ENCODE measurements at places on chromosomes 11 and 22.

GRCh38 chr22:24494528-24495364 lies at the start of gene UPB1:
Gene UPB1 (plus strand): TSS chr22:24495332. CDS start chr22:24495404, 72 bp downstream.
- DNase-seq = peak; percentile 71

DNA sequence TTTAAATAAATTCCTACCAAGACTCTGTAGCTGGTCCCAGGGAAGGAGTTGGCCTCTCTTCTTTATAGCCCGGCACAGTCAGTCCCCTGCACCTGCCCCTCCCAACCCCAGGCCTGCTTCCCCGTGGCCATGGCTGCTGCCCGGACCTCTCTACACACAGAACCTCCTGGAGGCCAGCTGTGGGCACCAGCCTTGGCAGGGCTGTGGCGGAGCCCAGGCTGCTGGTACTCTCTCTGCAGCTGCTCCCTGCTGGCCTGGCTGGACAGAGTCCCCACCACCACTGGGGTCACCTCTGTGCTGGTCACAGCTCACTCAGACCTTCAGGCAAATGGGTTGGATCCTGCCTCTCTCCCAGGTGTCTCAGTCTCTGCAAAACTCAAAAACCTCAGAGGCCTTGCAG lies 69.3 kb downstream of the LRP5 start:
- no peak for DNase-seq

GRCh38 chr22:27122574-27122973 lies 465.2 kb downstream of the MIAT start:
- no peak for DNase-seq

DNA sequence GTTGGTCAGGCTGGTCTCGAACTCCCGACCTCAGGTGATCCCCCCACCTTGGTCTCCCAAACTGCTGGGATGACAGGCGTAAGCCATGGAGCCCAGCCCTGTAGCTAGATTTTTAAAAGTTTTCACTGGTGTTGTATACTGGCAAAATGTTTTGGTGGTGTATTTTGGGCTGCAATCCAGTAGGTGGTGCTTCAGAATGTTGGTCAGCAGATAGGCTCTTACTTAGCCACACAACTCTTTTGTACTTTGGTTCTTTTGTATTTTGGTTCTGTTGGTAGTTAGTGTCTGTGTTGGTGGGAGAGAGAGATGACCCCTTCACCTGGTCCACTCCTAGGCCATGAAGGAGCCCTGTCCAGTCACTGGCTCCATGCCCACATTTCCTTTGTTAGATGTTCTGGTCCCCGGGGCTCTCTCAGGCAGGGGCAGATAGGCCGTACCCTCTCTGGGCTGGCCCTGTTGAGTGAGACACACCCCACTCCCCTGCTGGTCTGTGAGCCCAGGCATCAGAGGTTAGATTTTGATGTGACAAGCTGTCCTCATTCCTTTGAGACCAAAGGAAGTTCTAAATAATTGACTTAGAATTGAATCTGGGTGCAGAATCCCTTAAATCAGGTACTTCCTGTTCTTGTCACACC lies 123.8 kb downstream of the DDX10 start:
- peak; percentile 45 for DNase-seq

DNA sequence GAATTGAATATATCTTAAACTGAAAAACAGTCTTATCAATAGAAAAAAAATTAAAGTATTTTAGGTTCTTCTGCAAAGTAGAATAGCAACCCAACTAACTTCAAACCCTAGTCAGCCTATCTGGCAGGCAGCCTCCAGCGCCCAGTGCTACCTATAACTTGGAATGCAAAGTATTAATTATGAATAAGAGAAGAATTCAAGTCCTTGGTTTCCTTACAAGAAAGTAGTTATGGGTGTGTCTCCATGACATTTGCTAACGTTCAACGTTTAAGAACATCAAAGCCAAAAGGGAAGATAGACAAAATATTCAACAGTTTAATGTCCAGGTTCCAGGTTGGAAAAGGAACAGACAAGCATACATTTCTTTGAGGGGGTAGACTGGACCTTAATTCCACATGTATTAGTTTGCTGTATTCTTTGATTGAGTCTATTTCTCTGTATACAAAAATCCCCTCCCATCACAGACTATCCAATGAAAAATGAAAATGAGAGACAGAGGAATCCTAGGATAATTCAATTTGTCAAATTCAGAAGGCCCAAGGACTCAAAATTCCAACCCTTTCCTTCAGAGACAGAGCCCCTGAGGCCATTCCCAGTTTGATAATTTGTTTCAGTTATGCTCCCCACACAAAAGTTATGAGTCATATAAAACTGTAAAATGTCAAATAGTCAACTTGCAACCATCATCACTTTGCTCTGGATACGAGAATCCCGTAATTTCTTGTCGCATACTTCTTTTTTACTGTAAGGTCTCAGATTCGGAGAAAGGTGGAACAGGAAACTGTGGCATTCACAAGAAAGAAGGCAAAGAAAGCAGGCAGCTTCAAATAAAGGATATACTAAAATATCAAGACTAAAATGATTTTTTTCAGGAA lies 83.7 kb upstream of the CHRM4 start:
- DNase-seq = no peak

GRCh38 chr22:24061124-24061684 lies 50.1 kb downstream of the CABIN1 start:
- DNase-seq = no peak

GRCh38 chr11:95248666-95249467 lies 17.9 kb upstream of the SESN3 start:
- DNase-seq = no peak

All from testis (tissue), 5 donors.